ENCODE measurements at places on chromosomes 11 and 22.

DNA sequence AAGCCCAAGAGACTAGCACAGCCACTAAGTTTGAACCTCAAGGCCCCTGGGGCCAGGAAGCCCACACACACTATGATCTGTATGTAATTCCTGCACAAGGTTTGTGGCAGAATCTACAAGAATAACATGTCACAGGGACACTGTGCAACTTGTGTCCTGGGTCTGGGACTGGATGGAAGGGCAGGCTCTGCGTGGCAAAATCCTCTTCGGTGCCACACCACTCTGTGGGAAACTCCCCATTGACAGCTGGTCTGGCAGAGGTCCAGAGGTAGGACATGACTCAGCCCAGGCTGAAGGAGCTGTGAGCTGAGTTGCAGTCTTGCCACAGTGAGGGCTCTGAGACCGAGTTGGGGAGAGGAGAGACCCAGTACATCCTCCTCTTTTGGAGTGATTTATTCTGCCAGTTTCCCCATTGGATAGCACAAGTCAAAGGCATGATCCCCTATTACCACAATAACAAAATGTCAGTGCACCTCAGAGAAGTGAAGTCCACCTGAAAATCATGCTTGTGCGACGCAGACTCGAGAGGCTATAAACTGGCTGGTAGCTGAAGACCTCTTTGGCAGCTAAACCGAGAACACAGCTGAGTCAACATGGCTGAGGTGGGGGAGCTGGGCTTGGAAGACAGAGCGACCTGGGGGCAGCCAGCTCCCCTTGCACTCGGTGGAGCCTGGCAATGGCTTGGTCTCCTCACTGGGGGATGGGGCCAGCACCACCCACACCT lies 23.3 kb upstream of the SERPIND1 start:
- DNase-seq, result peak; percentile 60

DNA sequence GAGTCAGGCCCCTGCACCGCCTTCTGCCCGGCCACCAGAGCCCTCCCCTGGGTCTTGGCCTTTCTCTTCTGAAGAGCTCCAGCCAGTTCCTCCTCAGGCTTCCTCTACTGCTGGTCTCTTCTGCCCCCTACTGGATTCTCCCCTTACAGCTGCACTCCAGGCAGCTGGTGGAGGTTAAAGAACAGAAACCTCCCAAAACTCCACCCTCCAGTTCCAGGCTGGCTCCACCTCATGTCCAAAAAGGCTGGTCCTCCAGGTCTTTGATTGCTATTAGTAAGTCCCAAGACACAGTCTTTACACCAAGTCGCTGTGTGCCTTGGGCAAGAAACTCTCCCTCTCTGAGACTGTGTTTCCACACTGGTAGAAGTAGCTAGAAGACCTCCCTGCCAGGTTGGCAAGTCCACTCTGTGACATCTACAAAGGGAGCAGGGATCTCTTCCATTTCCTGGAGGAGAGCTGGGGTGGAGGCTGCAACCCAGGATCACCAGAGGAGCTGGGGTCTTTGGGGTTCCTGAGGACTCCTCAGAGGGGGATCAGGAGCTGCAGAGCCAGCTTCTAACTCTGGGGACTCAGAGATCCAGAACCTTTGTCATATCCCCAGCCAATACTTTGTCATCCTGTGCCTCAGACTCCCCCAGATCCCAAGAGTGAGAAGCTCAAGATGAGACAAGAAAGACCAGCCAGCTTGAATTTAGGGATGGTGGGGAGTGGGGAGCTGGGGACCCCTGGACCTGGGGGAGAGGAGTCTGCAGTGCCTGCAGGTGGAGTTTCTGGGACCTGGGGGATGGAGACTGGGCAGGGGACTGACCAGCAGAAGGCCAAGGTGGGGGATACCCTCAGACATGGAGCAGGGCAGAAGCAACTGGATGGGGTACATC lies 3.4 kb upstream of the IGLL5 start:
- DNase-seq, result peak; percentile 76

- no peak for DNase-seq
Measured at GRCh38 chr11:65298655-65299179, 15.9 kb upstream of the CDC42EP2 start.

DNA sequence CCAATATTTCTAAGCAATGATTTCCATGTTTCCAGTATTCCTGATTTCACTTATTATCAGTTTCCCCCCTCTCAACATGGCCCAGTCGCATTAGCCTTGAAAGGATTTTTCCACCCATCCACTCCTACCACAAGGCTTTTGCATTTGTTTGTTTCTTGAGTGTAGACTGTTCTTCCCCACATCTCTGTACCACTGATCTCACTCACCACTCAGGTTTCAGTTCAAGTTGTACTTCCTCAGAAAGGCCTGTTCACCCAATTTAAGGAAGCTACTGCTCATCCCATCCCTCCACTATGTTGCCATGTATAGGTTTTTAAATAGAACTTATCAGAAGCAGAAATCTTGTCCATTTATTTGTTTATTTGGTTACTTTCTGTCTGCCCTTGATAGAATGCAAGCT lies 472.3 kb downstream of the FAM181B start:
- no peak for DNase-seq

DNA sequence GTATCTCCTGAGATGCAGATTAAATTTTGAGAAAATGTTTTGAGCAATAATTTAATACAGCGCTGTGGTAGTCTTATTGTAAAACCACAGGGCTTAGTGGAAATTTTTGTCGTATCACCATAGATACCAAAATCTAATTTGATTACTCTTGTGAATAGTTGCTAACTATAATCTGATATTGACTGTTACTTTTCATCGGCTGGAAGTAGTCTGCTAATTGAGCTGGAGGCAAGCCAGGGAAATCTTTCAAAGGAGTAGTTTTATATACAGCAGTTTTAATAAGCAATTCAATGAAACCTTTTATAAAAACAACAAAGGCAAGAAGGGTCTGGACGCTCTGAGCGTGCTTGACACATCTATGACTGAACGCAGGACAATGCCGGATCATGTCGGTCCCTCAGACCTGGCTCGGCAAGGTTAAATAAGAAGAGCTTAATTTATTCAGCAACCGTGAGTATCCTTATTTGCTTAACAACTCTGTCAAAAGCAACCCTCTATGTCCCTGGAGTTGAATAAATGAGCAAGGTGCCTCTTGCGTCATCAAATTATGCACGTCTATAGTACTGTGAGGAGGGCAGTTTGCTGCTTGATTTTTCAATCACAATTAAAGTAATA lies 121.2 kb downstream of the NCAM1 start:
- no peak for DNase-seq

Measured in activated T-cell treated with anti-CD3 and anti-CD28 coated beads, Interleukin-2, amount 50 U/mL, for 48 hours (primary cell).